NCI-H524 treated with DMSO at 0.1 percent for 48 hours (cell line): ENCODE measurements at places on chromosomes 1 and 21.

- DNase-seq: no peak
Observed at GRCh38 chr1:162069334-162070093, at the start of gene NOS1AP. Gene NOS1AP, plus strand, starts transcription at chr1:162069691. Its CDS starts 487 bp downstream, at chr1:162070178.

DNA sequence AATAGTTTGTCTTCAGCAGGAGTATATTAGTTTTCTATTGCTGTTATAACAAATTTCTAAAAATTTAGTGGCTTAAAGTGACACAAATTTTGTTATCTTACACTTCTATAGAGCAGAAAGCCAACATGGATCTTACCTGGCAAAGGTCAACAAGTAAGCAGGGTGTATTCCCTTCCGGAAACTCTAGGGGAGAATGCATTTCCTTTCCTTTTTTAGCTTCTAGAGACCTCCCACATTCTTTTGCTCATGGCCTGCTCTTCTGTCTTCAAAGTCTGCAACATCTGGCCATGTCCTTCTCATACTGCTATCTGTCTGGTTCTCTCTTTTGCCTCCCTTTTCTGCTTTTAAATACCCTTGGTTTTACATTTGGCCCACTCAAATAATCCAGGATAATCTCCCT is 242.6 kb downstream of the ZNF648 start:
- DNase-seq: no peak

DNA sequence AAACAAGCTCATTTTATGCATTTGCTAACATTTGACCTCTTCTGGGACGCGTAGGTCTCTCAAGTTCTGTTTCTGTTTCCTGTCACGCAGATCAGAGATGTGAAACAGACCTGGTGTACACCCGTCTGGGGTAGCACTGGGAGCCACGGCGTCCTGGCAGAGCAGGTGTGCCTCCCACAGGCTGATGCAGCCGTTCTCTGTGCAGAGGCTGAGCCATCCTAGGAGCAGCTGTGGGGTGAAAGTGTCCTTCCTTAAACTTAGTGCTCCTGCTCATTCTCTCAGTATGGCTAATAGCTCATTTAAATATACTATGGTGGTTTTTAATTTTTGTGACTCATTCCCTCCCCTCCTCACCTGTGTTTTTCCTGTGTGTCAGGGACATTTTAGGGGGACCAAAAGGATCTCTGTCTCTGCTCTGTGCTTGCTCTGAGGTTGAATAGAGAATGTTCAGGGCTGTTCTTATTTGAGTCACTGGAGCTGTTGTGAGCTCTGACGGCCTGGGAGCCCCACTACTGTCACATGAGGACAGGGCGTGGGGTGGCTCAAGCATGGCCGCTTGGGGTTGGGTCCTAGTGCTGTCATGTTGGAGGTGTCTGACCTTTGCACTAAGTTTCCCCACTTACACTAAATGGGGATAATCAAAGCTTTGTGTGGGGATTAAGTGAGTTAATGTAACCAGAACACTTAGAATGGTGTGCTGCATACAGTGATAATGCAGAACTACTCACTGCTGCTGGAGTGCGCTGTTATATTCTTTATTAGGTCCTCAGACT is 43.0 kb downstream of the GALNT2 start:
- no peak for DNase-seq

DNA sequence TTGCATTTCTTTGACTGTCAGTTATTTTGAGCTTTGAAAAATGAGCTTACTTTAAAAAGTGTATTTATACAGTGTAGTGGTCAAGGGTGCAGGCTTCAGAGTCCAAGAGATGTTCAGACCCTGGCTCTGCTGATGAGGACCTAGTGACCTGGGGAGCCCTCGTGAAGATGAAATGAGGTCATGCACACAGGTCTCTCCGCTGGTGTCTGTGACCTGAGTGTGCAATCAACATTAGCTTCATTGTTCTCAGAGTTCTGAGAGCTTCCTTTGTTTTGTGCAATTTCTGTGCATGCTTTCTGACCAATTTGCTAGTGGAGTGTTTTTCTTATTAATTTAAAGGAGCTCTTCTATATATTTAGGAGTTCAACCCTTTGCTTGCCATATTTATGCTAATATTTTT is 71.3 kb downstream of the RIPK4 start:
- DNase-seq: no peak

GRCh38 chr1:31712068-31712467 is 8.3 kb upstream of the COL16A1 start:
- no peak for DNase-seq

DNA sequence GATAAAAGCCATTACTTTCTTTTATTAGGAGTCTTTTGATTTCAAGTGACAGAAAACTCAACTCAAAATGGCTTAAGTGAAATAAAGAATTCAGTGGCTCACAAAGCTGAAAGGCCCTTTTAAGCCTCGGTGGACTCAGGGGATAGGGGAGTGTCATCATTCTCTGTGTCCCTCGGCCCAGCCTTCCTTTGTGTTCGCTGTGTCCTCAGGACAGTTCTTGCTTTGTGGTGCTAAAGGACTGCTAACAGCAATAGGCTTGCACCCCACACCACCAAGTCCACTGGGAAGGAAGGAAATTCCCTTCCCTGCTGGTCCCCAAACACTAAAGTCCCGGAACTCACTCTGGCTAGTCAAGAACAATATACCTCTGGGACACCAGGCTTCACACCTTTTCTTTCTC is 129.2 kb downstream of the NTPCR start:
- DNase-seq: no peak

GRCh38 chr1:17881761-17882160 is 126.6 kb downstream of the ACTL8 start:
- DNase-seq: no peak

DNA sequence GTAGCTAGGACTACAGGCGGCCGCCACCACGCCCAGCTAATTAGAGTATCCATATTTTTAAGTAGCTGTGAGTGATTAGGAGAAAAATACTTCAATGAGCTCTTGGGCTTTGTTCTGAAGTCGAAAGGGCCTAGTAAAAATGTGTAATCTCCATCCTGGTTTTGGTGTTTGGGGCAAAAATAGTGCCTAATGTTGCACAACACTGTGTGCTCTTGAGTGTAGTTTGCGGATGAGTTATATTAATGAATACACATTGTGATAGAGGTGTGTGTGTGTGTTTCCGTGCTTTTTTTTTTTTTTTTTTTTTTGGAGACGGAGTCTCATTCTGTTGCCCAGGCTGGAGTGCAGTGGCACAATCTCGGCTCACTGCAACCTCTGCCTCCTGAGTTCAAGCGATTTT is 6.3 kb upstream of the ARID1A start:
- no peak for DNase-seq
